T1000 (cell line): ENCODE measurements at places on chromosomes 16 and 17.
A peak's percentile ranks its signal among the peaks of the same experiment; 100 is the strongest.

- DNase-seq, result no peak
Observed at GRCh38 chr16:67448580-67448979, 17.7 kb downstream of the HSD11B2 start.

DNA sequence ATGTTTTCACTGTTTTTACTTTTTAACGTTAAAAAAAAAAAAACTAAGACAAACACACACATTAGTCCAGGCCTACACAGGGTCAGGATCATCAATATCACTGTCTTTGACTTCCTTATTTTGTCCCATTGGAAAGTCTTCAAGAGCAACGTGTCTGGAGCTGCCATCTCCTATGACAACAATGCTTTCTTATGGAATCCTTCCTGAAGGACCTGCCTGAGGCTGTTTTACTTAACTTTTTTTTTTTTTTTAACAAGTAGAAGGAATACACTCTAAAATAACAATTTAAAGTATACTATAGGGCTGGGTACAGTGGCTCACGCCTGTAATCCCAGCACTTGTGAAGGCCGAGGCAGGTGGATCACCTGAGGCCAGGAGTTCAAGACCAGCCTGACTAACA is 71.8 kb upstream of the BCAR1 start:
- no peak for DNase-seq

DNA sequence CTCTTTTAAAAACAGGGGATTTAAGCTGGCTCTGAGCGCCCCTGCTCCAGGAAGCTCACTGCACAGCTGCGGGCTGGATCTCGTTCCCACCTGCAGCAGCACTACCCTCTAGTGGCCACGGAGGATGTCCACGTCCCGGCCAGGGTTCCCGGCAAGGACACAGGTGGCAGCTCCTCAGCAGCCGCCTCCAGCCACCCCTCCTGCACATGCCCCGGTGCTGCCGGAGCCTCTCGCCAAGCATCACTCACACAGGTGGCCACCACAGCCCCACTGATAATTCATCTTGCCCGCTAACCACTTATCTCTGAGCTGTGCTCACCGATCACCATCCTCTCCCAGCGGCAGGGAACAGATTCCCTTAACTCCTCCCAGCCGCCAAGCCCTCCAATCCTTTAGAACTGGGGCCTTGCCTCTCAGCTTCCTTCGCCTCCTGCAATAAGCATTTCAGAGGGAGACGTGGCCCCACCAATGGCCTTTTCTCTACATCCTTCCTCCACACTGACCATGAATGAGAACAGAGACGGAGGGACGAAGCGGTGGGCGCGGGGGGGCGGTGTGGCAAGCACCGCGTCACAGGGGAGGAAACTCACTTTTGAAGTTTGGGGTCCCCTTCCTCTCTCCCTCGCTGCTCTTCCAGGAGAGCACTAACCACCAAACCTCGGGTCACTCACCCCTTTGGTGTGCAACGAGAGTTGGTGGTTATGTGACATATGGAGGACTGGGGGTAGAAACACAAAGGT is 222.1 kb downstream of the RBFOX3 start:
- DNase-seq, result no peak

GRCh38 chr17:19753051-19753509 is 5.0 kb upstream of the ALDH3A1 start:
- peak; percentile 80 for DNase-seq

- no peak for DNase-seq
Observed at GRCh38 chr16:57977418-57978069, 6.6 kb upstream of the CNGB1 start.

GRCh38 chr17:8212312-8213180 is 2.2 kb upstream of the AURKB start:
- DNase-seq, result no peak

- DNase-seq, result no peak
Observed at GRCh38 chr17:4788159-4788806, 481 bp upstream of the GLTPD2 start.

DNA sequence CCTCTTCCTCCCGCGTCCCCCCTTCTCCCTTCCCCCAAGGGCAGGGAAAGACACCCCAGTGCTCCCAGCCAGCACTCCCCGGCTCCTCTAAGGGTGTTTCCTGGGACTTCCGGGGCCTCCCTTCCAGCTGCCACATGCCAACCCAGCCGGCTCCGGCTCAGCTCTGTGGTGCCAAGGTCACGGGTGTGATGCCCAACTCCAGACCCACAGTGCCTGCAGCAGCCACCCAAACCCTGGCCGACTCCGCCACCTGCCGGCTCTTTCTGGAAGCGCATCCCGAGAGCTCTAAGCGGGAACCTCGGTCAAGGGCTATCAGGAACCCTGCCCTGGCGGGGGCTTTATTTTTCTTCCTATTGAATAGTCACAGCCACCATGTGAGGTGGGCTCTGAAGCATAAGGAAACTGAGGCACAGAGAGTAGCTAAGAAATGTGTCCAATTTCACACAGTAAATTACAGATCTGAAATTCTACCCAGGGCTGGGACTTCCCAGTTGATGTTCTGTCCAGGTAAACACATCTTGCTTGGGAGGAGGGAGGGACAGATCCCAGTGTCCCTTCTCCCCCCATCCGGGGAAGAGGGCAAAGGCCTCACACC is 3.3 kb upstream of the PPP1R1B start:
- peak; percentile 75 for DNase-seq

- no peak for DNase-seq
Observed at GRCh38 chr16:57134982-57135381, 42.6 kb downstream of the CPNE2 start.

DNA sequence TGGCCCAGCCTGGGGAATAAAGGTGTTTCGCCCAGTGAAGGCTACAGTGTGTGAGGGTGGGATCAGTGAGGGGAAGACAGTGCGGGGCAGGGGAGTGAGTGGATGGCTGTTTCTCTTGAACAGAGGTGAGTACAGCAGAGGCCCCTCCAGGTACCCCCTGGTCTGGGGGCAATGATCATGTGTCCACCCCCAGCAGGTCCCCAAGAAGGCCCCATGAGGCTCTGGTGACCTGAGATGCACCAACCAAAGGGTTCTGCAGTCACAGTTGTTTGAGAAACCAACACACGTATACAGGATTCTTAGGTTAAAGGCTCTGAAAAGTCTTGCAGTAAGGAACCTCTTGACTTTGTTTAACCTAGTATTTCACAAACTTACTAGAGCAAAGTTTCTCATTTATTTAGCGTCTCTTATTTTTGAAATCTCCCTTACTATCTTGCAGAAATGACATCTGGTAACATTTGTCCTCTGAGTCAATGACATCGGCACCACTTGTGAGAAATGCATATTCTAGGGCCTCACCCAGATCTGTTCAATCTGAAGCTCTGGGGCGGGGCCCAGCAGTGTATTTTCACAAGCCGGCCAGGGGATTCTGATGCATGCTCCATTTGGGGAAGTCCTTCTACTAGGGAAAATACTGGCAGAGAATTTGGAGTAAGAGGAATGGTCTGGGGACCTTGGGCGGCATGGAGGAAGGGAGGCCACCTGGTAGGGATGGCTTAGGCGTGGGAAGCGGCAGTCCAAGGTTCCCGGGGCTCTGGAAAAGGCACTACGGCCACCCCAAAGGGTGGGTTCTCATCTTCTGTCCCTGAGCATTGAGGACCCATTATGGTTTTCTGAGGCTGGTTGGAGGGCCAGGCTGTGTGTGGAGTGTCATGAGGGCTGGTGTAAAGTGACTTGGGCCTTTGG is 217.3 kb downstream of the NTN1 start:
- no peak for DNase-seq

GRCh38 chr17:37045351-37045922 is 96.7 kb downstream of the AATF start:
- DNase-seq, result no peak

GRCh38 chr16:27461483-27462171 is 59.7 kb downstream of the IL21R start:
- DNase-seq, result no peak

DNA sequence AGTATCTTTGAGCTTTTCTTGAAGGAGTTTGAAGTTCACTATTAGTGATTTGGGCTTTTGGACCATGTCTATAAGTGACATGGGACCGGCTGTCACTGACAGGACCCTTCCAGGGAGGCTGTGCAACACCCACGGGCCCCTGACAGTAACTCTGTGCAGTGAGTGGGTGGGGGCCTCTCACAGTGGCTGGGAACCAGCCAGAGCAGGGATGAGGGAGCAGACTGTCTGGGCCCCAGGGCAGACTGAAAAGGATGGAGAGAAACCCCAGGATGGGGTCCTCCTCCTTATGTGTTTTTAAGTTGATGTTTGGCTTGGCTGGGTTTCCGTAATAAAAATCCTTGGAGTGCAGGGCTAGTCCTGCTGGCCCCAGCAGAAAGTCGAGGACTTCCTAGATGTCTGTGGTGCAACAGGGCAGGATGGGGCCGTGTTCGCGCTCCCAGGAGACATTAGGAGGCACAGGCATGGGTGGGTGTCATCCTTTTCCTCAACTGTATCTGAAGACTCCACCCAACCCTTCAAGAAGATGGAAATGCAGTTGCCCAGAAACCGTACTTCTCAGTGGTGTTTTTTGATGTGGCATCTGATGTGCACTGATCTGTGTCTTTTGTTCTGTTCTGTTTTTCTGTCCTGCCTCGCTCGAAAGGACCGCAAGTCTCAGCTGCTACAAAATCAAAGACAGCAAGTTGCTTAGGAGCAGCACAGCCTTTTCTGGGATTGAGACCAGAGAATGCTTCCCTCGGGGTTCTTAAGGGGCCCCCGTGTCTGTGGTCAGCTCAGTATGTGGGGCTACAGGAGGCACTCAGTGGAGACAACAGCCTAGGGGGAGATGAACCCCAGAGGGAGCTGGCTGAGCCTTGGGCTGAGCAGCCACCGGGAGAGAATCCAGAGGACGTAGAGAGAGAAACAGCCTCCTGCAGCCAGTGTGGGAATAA is 24.2 kb downstream of the PLD6 start:
- DNase-seq, result no peak
